KG1 (cell line): ENCODE measurements at places on chromosomes 4 and X.
A peak's percentile ranks its signal among the peaks of the same experiment; 100 is the strongest.

GRCh38 chr4:110196206-110196870, 2.1 kb downstream of the ELOVL6 start:
- DNase-seq: peak; percentile 59

GRCh38 chr4:112956484-112956896, 93.0 kb upstream of the ANK2 start:
- no peak for DNase-seq

DNA sequence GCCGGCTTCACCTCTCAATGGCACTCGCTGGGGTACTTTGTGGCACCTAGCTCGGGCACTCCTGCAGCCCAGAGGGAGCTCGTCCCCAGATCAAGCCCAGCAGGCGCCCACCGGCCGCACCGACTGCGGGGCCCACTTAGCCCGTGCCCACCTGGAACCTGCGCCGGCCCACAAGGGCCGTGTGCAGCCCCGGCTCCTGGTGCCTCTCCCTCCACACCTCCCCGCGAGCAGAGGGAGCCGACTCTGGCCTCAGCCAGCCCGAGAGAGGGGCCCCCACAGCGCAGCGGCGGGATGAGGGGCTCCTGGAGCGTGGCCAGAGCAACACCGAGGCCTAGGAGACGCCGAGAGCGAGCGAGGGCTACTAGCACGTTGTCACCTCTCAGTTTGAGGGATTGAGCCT, 82.1 kb upstream of the SHISA3 start:
- DNase-seq: no peak

GRCh38 chr4:4921077-4921476, 61.6 kb downstream of the MSX1 start:
- DNase-seq: no peak

- no peak for DNase-seq
Measured at GRCh38 chrX:155001873-155002272, 20.6 kb downstream of the F8 start.

- no peak for DNase-seq
Measured at GRCh38 chr4:23348789-23349498, 540.9 kb downstream of the PPARGC1A start.

DNA sequence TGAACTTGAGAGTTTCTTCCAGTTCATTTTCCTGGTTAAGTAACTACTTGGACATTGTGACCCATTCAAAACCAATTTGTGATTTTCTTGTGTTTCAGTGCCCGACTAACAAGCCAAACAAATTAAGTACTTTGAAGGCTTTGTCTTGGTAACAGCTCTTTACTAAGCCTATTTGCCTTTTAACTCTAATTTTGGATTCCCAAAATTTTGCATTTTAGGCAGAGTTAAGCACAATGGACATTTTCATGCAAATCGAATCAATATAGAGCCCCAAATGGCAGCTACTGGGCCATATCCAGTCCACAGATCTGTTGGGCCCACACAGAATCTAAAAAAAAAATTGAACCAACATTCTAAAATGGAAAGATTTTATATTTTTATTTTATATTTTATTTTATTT, 31.4 kb upstream of the CHRNA9 start:
- no peak for DNase-seq

- DNase-seq: no peak
Measured at GRCh38 chr4:143026459-143027170, 158.1 kb upstream of the USP38 start.

DNA sequence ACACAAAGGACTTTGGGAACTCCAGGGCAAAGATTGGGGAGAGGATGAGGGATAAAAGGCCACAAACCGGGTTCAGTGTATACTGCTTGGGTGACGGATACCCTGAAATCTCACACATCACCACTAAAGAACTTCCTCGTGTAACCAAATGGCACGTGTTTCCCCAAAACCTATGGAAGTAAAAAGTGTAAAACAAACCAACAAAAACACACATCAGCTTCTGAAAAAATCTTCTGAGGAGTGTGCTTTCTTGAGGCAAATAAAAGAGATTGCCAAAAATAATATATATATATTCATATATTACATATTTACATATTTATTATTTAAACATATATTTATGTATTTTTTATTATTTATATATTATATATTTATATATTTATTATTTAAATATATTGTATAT, 3.9 kb downstream of the P2RY8 start:
- no peak for DNase-seq

GRCh38 chr4:16045687-16046086, 38.1 kb downstream of the PROM1 start:
- DNase-seq: no peak

DNA sequence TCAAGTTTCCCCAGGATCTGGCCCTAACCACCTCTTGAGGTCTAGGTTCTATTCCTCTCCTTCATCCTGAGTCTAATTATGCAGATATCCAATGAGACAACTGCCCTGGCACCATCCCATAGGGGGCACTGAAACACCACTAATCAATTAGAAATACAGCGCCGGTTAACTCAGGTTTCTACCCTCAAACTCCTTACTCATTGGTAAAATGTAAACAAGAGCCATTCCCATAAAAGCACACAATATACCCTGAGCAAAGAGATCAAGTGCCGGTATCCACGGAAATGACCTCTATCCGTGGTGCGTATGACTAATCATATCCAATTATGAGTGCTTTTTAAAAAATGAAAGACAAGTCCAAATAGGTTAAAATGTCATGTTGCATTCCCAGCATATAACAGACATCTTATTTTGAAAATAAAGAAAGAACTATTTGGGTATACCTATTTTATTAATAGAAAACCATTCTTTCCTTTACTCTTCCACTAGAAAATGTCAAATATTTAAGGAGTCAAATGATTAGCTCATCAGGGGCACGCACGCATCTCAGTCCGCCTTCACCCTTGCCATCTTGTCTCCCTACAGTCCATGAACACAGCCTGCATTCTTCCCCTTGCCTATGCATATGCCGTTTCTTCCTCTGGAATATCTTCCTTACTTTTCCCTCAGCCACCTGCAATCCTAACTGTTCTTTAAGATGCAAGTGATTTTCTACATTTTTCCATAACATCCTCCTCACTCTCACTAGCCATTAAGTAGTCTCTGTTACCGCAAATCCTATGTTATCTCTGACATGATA, 141.1 kb downstream of the MAML3 start:
- DNase-seq: peak; percentile 14

DNA sequence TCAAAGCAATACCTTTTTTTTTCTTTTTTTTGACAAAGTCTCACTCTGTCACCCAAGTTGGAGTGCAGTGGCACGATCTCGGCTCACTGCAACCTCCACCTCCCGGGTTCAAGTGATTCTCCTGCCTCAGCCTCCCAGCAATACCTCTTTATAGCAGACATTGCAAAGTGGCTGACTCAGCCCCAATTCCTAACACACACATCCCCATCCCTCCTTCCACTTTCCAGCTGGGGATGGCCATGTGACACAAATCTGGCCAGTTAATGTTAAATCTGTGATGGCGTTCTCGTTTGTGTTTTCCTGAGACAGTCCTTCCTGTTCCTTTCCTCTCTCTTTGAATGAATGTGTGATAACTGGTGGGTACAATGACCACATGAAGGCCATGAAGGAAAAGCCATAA, 276.2 kb upstream of the KLF3 start:
- DNase-seq: no peak

DNA sequence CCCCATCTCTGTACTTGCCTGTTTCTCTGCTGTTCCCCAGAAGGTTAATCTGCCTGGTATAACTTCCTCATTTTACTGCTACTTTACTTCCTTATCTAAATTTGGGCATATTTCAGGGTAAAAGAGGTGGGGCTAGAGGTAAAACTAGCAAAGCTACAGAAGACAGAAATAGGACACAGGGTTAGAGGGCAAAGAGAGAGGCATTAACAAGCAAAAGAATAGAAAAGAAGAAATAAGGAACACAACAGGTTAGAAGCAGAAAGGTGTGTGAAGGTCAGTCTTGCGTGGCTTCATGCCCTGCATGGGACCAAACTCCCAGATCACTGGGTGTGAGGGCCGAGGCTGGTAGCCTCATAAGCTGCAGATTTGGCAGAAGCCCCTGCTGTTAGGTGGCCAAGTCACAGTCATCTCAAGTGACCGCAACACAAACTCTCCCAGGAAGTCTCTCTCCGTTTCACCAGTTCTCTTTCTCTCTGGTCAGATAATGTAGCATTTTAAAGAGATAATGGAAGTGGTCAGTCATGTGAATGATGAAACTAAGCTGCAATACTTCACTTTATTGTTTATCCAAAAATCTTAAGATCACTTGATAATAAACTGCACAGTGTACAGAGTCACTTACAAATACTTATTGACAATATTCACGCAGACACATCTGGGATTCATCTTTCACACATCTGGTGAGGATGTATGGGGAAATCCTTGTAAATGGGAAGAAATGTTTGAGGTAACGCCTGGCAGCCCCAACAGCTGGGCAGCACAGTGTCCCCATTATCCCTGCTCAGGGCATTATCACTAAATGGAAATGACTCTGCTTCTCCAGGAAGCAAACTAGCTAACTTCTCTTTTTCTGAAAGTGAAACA, 16.4 kb downstream of the TMEM154 start:
- DNase-seq: no peak

- no peak for DNase-seq
Measured at GRCh38 chr4:6281436-6282313, 12.0 kb downstream of the WFS1 start.

GRCh38 chr4:10020106-10020505, 1.2 kb downstream of the SLC2A9 start:
- DNase-seq: no peak
